Stimulated activated CD4-positive, alpha-beta T cell treated with anti-CD3 and anti-CD28 coated beads, Interleukin-12 subunit alpha, Interleukin-12 subunit beta, amount 100 ng/mL, for 48 hours (primary cell): ENCODE measurements at places on chromosomes 2 and 18.

DNA sequence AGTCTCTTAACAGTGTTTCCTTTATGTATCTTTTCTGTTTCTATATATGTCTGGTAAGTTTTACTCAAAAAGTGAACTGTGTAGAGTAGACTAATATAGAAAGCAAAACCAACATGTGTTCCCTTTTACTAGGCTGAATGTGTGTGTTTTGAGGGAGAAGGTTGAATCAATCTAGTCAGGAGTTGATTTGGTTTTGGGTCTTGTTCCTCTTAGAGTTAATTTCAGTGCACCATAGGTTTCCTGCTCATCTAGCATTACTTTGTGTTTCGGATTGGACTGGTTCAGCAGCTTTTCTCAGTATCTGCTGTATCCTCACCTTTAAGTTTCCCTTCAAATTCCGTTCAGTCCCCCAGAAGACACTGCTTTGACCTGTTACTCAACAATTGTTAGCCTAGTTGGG lies 52.0 kb upstream of the TRIM43 start:
- DNase-seq, result no peak

- no peak for DNase-seq
These were observed 9.2 kb downstream of the TGIF1 start for GRCh38 chr18:3458952-3459853.

DNA sequence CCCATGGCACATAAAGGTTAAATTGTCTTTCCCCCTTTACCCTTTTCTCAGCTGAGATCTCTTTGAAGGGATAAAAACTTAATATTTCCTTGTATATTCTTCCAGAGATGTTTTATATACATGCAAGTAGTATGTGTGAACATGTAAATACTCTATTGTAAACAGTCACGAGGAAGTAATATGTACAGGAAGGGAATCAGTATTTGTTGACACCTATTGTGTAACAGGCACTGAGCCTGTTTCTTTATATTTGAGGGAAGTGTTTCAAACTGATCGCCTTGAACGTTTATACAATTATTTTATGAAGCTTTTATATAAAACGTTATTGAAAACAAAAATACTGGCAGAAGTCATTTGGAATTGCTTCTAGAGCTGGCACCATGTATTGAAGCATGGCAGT lies 13.2 kb downstream of the RALBP1 start:
- DNase-seq, result no peak

GRCh38 chr2:68748568-68748967 lies 14.0 kb downstream of the ARHGAP25 start:
- DNase-seq, result no peak

GRCh38 chr2:161409308-161409907 lies 6.7 kb upstream of the TBR1 start:
- no peak for DNase-seq

- no peak for DNase-seq
These were observed 318.2 kb downstream of the RND3 start for GRCh38 chr2:150169237-150169629.

- no peak for DNase-seq
These were observed 3.9 kb upstream of the ID2 start for GRCh38 chr2:8677646-8678592.

GRCh38 chr2:171615069-171615468 lies 72.2 kb upstream of the DYNC1I2 start:
- no peak for DNase-seq

GRCh38 chr2:160407393-160408172 lies 86.0 kb downstream of the RBMS1 start:
- no peak for DNase-seq

DNA sequence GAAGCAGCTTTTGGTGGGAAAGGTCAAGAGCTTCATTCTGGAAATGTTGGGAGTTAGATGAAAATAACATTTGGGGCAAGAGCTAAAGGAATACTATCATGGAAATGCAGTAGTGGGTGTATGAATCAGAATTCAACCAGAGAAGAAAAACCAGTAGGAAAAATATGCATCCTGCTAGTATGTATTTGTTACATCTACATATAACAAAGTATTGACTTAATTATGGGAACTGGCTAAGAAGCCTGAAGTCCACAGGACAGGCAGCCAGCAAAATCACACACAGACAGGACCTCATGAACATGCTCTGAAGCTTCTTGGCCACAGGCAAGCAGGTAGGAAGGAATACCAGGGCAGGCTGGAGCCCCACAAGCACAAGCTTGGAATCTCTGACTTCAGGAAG lies 185.8 kb downstream of the FBXO15 start:
- no peak for DNase-seq

DNA sequence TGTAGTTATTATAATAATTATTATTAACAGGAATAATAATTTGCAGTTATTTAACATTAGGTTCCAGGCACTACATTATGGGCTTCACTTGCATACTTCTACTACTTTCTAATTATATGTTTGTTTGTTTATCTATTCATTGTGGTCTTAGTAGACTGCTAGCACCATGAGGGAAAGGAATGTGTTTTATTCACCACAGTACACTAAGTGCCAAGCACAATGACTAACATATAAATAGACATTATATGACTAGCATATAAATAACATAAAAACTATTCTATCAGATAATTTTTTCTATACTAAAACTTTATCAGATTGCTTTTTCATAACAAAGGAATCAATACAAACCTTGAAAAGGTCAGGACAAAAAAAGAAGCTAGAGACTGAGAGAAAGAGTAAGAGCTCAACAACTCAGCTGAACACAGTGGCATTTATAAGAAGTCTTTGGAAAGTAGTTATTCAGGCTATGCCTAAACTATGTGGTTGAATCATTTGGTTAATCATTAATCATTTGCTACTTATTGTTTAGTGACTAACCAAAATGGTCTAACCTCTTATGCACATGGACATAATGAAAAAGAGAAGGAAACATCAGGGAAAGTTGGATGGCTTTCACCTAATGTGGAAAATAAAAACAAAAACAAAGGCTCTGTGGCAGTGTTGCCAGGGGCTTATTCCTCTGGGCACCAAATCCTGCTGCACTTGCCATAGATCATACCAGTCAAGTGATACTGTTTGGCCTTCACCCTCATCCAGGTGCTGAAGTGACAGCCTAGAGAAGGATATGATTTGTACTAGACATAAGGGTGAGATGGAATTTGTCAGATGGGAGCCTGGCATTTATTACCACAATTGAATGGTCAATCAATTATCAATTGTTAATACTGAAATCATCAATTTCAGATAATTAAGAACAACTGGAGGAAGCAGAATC lies 174.9 kb downstream of the ETAA1 start:
- no peak for DNase-seq

DNA sequence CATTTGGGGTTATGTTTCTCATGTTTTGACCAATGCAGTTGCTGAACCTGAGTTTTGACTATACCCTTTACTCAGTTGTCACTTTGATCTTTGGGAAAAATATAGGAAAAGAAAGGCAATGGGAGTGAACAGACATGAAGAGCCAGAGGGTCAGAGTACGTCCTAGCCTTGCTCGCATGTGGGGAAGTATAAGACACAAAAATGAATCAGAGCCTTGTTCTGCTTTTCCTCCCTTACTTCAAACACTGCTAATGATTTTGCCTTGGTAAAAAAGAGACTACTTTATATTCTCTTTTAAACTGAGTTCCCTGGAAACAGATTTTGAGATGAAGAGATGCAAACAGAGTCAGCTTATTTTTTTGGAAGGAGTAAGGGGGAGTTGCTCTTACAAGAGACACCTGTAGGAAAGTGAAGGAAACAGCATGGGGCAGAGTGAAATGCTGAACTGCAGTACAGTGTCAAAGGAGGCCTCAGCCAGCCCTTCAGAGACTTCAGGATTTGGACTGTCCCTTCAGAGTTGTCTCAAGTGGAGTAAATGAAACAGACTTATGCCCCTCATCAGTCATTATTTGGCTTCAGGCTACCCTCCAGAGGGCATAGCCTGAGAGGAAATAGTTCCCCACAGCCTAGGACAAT lies 11.1 kb upstream of the FAP start:
- DNase-seq, result no peak

DNA sequence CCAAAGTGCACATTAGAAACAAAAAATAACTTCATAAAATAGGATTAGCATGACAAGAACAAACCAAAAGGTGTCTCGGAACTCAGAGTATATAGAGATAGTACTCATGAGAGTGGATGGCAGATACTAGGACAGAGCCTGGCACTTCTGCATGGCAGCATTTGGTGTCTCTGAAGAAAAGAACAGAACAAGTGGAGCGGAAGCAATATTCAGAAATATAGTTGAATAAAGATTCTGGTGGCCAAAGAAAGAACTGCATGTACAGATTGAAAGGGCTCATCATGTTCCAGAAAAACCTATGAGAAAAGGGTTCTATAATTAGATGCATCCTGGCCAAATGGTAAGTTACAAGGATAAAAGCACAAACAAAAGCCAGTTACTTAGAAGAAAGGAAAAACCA lies 90.9 kb downstream of the CCDC138 start:
- DNase-seq, result no peak

GRCh38 chr2:180505203-180505602 lies 475.2 kb upstream of the UBE2E3 start:
- DNase-seq, result no peak

GRCh38 chr2:106011380-106011779 lies 182.7 kb downstream of the UXS1 start:
- no peak for DNase-seq

GRCh38 chr2:103361712-103362111 lies 599.9 kb downstream of the TMEM182 start:
- DNase-seq, result no peak

DNA sequence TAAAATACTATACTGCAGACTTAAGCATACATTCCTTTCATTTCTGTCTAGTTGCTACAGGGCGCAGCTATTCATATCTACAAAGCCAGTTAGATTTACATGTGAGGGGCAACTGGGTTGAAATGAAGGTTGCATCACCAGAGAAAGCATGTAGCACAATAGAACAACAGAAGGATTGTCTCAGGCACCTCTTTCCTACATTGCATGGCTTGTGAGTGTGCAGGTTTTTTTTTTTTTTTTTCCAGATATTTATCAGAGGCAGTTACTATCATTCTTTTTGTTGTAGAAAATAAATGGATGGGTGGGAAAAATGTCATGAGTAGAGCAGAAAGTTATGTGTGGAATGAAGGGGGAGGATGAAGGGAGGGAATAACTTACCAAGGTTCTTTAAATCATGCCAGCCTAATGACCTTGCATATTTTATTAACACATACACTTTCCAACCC lies 86.8 kb downstream of the ERBB4 start:
- no peak for DNase-seq

DNA sequence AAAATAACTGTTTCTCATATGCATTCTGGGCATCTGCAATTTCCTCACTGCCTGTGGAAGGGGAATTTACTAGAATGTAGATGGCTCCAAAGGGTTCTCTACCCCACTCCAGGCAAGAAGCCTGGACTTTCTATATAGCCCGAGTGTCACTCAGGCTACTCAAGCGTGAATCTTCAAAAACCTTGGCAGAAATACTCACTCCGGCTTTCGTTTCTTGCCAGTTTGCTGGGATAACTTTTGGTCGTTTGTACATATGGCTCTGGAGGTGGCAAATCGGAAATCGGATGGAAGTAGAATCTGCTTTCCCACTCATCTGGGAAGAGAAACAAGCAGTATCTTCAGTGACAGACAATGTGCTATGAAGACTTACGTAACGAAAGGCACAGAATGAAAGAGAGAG lies 30.7 kb downstream of the WIPF1 start:
- no peak for DNase-seq

DNA sequence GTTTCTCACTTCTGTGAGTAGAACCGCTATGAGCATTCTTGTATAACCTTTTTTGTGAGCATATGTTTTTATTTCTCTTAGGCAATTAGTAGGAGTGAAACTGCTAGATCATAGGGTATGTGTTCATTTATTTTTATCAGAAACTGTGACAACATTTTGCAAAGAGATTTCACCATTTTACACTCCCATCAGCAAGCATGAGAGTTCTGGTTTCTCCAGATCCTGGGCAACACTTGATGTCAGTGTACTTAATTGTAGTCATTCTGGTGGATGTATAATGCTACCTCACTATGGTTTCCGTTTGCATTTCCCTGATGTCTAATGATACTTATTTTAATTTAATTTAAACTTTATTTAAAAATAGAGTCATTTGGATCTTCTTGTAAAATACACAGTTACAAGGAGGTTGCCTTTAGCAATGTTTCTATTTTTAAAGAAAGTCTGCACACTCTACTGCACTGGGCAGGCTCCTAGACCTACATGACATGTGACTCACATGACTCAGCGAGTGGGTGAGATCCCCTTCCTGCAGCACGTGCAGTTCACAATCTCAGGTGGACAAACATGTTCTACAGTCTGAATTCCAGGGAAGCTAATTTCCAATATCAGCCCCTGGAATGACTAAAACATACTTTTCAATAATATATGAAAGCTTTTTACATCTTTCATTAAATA lies 127.0 kb upstream of the BCL2L11 start:
- no peak for DNase-seq

- no peak for DNase-seq
These were observed 228.9 kb downstream of the EIPR1 start for GRCh38 chr2:3148716-3149115.

- no peak for DNase-seq
These were observed 17.0 kb downstream of the RND3 start for GRCh38 chr2:150470435-150470834.

DNA sequence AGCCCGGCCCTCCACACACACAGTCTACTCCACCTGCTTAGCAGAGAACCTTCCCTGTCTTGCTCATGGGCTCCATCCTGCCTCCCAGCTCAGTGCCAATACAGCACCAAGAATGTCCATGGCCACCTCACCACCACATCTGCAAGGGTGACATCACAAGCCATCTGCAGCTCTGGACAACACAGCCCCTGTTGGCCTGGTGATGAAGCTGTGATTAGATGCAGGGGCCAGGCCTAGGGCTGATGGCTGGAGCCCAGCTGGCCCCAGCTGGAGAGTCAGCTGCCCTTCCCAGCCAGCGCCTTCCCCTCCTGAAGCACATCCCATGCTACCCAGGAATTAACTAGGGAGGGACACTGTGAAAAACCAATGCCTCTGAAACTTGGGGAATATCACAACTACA lies 91.1 kb downstream of the TTC32 start:
- DNase-seq, result no peak
